ENCODE measurements at places on chromosomes 5 and 9.

GRCh38 chr5:142611154-142611553 lies 74.7 kb downstream of the FGF1 start:
- DNase-seq = peak; percentile 87

DNA sequence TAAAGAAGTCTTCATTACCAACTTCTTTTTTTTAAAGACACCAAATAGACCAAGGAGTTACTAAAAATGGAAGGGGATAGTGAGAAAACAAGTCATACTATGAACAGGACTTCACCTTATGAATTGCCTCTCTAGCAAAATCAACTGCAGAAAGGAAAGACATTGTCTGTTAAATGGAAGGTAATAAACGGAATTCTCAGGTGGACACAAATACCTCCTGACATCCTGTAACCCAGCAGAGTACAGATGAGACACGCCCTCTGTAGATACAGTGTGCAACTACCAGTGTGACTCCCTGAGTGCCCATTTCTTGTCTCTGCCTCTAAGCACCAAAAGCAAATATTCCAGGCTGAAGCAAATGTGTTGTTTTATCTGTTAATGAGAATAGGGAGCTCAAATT lies 12.2 kb upstream of the PLPP1 start:
- DNase-seq = no peak

- no peak for DNase-seq
Observed at GRCh38 chr9:112337547-112337946, 4.1 kb upstream of the PTBP3 start.

DNA sequence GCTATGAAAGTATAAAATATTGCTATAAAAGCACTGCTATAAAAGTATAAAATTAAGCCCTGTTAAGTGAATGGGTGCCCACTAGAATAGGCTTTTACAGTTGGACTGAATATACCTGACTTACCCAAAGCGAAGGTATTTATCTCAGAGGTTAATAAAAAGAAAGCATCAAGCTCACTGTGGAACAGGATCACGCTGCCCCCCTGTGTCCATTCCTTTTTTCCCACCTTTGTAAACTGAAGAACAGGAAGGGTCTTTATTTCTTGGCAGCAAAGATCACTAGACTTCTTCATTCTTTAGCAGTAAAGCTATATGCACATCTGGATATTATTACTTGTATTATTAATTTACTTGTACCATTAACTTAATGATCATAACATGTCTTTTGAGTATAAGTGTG lies 22.1 kb upstream of the PLPP6 start:
- peak; percentile 69 for DNase-seq

DNA sequence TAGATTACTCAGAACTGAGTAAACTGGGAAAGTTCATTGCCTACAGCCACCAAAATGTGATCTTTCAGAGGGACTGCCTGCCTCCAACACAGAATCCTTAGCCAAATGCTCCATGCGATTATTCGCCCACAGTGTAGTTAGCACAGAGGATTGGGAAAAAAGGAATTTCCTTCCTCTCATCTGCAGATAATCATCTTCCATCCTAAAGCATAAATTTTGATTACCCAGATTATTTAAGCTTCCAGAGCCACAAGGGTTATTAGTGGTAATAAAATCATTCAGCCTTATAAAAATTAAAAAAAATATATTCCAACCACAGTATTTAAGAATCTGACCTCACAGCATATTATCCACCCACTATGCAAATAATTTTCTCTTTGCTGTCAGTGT lies 285.3 kb upstream of the GRAMD2B start:
- DNase-seq = no peak

DNA sequence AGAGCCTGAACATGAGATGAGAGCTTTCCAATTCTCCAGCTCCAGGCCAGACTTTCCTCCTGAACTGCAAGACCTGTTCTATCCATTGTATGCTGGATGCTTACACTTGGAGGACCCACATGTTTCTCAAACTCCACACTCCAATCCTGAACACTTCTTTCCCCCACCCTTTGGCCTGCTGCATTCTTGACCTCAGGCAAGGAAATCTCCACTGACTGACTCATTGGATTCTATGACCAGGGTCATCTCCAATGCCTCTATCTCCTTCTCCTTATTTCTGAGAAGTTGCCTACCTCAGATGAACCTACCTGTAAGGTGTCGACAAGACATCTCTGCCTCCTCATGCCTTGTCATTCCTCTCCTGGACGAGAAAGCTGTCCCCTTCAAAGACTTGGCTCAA lies 153.6 kb downstream of the CRB2 start:
- DNase-seq = no peak

DNA sequence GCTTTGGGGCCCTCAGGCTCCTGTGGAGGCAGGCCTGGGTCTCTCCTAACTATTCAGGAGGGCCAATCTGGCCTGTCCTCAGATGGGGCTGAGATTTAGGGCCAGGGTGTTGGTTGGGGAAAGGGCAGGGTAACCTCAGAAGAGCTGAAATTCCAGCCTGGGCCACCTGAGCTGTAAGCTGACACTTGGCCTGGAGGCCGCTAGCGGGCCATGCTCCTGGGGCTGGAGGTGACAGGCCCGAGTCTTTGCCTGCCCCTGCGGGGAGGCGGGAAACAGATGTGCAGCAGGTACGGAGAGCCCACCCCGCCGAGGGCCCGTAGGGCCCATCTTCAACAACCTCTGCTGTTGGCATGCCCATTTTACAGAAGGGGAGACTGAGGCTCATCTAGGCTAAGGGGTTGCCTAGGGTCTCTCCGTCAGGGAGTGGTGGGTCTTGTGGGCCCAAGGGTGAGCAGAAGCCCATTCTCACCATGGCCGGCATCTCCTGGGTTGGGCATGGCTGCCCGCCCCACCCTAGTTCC lies 69.5 kb downstream of the RXRA start:
- no peak for DNase-seq

GRCh38 chr9:36802201-36802920 lies 229.7 kb downstream of the MELK start:
- peak; percentile 10 for DNase-seq

GRCh38 chr5:169804861-169805260 lies 167.8 kb downstream of the DOCK2 start:
- DNase-seq = no peak

- DNase-seq = no peak
Observed at GRCh38 chr9:86601697-86602096, 247.5 kb upstream of the TUT7 start.

DNA sequence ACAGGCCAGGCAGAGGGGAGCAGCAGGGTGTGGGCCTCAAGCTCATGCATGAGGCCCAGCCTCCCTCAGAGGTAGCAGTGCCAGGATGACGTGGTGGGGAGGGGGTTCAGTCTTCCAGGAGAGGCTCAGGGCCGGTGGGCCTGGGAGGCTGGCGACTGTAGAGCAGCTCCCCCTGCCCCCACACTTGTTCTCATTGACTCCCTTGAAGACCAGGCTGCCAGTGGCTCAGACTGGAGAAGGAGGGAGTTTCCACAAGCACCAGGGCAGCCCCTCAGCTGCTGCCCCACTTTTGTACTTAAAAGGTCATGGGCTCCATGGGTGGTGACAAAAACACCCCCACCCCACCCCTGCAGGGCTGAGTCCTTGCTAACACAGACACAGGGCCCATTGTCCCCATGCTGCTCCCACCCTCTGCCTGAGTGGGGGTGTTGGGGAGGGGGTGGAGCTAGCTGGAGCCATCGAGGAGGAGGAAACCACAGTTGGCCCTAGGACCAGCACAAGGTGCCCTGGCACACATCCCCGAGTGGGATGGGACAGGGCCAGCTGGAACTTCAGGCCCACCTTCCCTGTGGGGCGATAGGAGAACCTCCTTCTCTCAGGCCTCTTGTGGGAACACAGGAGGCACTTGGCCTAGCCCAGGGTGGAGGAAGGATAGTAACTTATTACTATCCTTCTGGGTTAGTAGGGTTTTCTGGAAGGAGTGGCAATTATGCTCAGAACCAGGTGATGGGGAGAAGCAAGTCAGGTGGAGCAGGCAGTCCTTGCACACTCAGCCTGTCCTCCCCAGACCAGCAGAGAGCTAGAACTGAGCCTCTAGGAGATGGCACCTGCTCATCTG lies 10.7 kb downstream of the PDLIM4 start:
- no peak for DNase-seq

DNA sequence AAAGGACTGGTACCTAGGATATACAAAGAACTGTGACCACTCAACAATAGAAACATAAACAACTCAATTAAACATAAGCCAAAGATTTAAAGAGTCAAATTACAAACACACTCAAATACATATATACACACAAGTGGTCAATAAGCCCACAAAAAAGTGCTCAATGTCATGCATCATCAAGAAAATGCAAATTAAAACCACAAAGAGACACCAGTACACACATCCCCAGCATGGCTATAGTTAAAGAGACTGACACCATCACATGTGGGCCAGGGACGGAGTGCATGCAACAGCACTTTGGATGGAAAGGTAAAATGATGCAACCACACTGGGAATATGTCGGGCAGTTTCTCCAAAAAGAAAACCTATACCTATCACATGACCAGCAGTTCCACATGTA lies 89.7 kb downstream of the CAAP1 start:
- no peak for DNase-seq

DNA sequence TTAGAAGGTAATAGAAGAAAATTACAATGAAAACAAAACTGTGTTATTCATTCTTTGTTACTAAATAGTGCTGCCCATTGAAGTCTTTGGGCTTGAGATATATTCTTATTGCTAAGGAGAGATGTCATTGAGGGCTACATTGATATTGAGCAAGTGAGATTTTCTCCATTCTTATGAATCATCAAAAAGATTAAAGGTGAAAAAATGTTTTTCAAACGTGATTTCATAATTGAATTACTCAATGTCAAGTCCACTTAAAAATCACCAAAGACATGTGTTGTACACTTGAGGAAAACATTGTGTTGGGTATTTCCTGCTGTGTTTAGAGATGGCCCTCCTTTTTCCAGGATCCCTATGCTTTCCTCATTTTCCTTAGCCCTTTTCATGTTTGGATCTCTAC lies 448.1 kb downstream of the NFIB start:
- DNase-seq = no peak

DNA sequence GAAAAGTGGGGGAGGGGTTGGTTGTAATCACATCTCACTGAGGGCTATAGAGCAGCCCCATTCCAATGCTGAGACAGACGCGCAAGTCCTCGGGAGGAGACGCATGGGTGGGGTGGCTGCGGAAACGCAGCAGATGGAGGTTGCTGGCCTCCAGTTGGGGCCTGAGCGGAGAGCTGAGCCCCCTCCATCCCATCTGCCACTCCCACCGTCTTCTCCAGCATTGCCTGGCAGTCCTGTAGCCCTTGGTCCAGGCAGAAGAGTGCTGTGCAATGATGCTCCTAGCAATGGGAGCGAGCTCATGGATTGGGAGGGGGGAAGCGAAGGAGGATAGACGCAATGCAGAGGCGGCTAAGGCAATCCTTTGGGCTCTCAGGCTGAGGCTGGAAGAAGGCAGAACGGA lies 79.4 kb upstream of the GLRA1 start:
- DNase-seq = no peak

DNA sequence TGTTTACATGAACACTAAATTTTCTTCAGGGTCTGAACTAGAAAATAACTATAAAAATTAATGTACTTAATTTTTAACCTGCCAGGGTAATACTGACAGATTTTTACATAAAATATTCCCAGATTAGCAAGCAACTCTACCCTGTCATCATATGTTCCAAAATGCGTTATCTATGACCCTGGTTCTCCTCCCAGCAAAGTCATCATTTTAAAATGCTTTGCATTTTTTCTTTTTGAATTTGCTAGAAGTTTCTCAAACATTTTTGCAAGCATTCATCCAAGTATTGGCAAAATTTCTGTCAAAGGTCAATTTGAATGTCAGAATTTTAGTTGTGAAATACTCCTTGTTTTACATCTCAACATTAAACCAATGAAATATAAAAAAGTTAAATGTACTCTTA lies 144.5 kb upstream of the FTMT start:
- DNase-seq = no peak

GRCh38 chr5:156411185-156411613 lies 84.2 kb downstream of the SGCD start:
- no peak for DNase-seq

DNA sequence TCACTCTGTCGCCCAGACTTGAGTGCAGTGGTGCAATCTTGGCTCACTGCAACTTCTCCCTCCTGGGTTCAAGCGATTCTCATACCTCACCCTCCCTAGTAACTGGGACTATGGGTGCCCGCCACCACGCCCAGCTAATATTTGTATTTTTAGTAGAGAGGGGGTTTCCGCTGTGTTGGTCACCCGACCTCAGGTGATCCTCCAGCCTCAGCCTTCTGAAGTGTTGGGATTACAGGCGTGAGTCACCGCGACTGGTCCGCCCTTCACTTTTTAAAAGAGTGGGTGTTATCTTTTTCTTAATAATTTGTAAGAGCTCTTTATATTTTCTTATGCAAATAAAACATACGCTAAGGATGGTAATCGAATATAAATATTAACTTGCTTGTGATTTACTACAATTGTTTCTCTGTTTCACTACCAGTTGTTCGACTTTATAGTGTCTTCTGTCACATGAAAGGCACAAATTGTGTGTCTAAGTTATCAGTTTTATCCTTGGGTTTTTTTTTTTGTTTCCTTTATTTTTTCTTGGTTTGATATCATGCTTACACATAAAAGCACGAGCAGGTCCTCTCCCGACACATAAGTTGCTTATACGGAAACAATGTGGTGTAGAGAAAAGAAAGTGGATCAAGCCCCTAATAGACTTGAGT lies 1.9 kb upstream of the GPBP1 start:
- DNase-seq = peak; percentile 82

DNA sequence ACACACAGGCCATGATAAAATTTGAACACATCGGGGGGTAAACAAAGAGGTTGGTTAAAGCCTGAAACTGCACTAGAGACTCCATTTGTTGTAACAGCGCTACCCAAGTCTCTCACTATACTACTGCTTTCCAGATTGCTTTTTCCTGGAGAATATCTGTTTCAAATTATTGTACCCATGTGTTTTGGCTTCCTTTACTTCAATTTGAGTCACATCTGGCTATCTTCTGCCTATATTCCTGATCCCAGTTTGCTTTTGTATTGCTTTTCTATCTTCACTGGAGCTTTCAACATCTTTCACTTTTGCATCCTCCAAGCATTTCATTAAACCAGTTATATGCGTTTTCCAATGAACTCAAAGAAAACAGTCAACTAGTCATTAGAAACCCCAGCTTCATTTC lies 404.7 kb downstream of the MLLT3 start:
- no peak for DNase-seq

GRCh38 chr9:77325058-77325457 lies 147.7 kb downstream of the VPS13A start:
- no peak for DNase-seq

GRCh38 chr5:125311743-125312142 lies 565.3 kb upstream of the ZNF608 start:
- no peak for DNase-seq

- DNase-seq = no peak
Observed at GRCh38 chr5:61704289-61704688, 372.2 kb downstream of the ZSWIM6 start.

Data from activated effector memory CD4-positive, alpha-beta T cell treated with anti-CD3 and anti-CD28 coated beads, Interleukin-2, amount 50 U/mL, for 16 hours (primary cell).